CD4-positive, alpha-beta T cell (primary cell): ENCODE measurements at places on chromosomes 12 and 14. TPM values are rescaled to one million over a fixed set of nuclear protein-coding genes. Genes with fewer than 3 reads are reported as not detected.

GRCh38 chr14:61611880-61612630, 83.3 kb upstream of the HIF1A start:
- H3K36me3 ChIP-seq: no peaks in the 10 kb centered on the region
- H3K27me3 ChIP-seq: no peaks in the 10 kb centered on the region
- no peaks in the 10 kb centered on the region for H3K4me1 ChIP-seq
- no peak for DNase-seq
- no peak overlapping the region for H3K4me3 ChIP-seq

- H3K27ac ChIP-seq: no peak overlapping the region
- no peak for DNase-seq
- no peaks in the 10 kb centered on the region for H3K36me3 ChIP-seq
- no peak overlapping the region for H3K4me3 ChIP-seq
These were observed 12.1 kb upstream of the BCDIN3D start for GRCh38 chr12:49854976-49855375.

The TNFAIP2 gene
- 4.4 TPM for total RNA-seq

The PLBD1 gene
- total RNA-seq: 1.3 TPM

The INHBC gene
- total RNA-seq: 0.33 TPM

GRCh38 chr12:53657041-53657440, 18.8 kb downstream of the ATP5MC2 start:
- H3K36me3 ChIP-seq: peaks cover 2% of the 10 kb centered on the region
- H3K4me1 ChIP-seq: no peaks in the 10 kb centered on the region
- no peaks in the 10 kb centered on the region for H3K27me3 ChIP-seq
- no peak overlapping the region for H3K27ac ChIP-seq

The JDP2 gene
- total RNA-seq: 1.2 TPM

DNA sequence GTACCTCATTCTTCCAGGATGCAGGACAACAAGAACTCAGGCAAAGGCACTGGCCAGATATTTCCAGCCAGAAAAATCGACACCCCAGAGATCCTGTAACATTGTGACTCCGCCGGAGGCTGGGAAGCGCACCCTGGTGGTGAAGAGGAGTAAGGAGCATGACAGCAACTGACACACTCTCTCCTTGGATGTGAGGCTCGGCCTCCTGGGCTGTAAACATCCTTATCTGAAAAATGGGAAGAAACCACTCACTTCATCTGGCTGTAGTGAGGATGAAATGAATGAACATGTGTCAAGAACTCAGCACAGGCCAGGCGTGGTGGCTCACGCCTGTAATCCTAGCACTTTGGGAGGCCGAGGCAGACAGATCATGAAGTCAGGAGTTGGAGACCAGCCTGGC, 27.5 kb downstream of the TCHP start:
- no peak overlapping the region for H3K4me3 ChIP-seq
- no peaks in the 10 kb centered on the region for H3K4me1 ChIP-seq
- no peaks in the 10 kb centered on the region for H3K27me3 ChIP-seq
- peak; percentile 32 for DNase-seq

DNA sequence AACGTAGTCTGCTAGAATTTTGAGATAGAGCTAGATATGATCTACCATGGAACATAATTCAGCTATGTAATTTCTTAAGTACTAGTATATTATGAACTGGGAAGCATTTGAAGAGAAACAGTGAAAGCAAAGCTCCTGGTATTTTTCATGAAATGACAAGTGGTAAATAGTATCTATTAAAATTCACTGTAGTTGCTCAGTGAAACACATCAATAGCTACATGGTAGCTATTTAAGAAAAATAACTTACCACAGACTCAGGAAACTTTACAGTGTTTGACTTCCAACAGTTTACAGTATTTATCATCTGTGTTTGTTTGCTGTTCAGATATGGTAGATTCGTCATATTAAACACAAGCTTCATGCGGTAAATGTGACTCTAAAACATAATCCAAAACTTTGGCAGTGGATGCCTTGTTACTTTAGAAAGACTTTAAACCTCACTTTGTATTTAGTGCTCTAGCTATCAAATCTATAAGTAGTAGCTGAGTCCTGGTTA, 25.2 kb downstream of the WNK1 start:
- peak overlapping the region; percentile 17 for H3K27ac ChIP-seq
- H3K36me3 ChIP-seq: no peaks in the 10 kb centered on the region
- H3K27me3 ChIP-seq: no peaks in the 10 kb centered on the region
- DNase-seq: no peak

The KRT8 gene
- 0.89 TPM for total RNA-seq

DNA sequence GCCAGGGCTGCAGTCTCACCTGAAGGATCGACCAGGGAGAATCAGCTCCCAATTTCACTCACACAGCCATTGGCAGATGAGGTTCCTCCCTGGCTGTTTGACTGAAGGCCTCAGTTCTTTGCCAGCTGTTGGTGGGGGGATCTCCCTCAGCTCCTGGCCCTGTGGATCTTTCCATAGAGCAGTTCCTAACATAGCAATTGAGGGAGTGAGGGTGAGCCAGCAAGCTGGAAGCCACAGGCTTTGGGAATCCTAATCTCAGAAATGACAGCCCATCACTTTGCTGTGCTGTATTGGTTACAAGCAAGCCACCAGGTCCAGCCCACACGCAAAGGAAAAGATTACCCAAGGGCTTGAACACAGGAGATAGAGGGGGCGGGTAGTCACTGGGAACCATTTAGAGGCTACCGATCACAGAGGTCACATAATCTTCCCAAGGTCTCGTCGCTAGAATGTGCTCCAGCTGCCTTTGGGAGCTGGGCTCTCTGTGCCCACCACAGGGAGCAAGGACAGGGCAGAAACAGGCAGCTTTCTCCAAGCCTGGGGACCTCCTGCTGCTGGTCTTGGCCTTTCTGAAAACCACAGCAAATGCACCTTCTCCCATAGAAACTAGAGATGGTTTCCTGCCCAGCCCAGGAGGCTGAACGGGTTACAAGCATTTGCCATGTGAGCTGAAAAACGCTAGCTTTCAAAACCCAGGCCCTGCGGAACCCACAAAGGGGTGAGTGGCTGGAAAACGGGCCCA, 4.6 kb upstream of the OTUB2 start:
- peak overlapping the region; percentile 20 for H3K27ac ChIP-seq
- H3K36me3 ChIP-seq: no peaks in the 10 kb centered on the region
- DNase-seq: no peak
- H3K4me1 ChIP-seq: peaks cover 27% of the 10 kb centered on the region
- H3K4me3 ChIP-seq: no peak overlapping the region
- H3K27me3 ChIP-seq: no peaks in the 10 kb centered on the region

DNA sequence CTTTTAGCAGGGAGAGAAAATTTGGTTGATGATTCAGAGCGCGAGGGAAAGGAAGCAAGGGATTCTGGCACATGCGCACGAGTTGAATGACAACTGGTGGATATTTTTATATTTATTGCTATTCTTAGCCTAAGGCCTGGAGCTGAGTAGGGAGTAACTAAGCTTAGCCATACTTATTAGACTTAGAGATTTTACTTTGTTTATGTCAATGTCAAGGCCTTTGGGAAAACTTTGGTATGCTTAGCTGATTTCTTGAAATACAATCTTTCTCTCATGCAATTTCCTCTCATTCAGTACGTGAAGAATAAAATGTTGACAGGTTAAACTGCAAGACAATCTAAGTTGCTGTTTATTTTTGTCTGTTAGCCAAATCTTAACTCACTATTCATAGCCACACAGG, 101.1 kb downstream of the CRADD start:
- no peaks in the 10 kb centered on the region for H3K4me1 ChIP-seq
- no peak overlapping the region for H3K27ac ChIP-seq
- H3K4me3 ChIP-seq: no peak overlapping the region
- H3K36me3 ChIP-seq: no peaks in the 10 kb centered on the region
- no peak for DNase-seq
- H3K27me3 ChIP-seq: no peaks in the 10 kb centered on the region

The ADCY6 gene
- not detected for total RNA-seq

The FMNL3 gene
- 33.3 TPM for total RNA-seq

- H3K36me3 ChIP-seq: peaks cover 13% of the 10 kb centered on the region
- H3K4me1 ChIP-seq: peaks cover 39% of the 10 kb centered on the region
- H3K4me3 ChIP-seq: peak overlapping the region; percentile 74
- no peaks in the 10 kb centered on the region for H3K27me3 ChIP-seq
- peak overlapping the region; percentile 22 for H3K27ac ChIP-seq
These were observed 668 bp downstream of the APPL2 start for GRCh38 chr12:105235281-105235731.

- peak overlapping the region; percentile 98 for H3K27ac ChIP-seq
- H3K4me1 ChIP-seq: peaks cover 21% of the 10 kb centered on the region
- peak; percentile 43 for DNase-seq
- H3K36me3 ChIP-seq: peaks cover 4% of the 10 kb centered on the region
- H3K27me3 ChIP-seq: no peaks in the 10 kb centered on the region
These were observed 800 bp downstream of the PCNX4 start for GRCh38 chr14:60092526-60092920.
